Heart left ventricle (tissue), 16 donors: ENCODE measurements at places on chromosomes 1 and 21. TPM values are rescaled to one million over a fixed set of nuclear protein-coding genes. Genes with fewer than 3 reads are reported as not detected.

DNA sequence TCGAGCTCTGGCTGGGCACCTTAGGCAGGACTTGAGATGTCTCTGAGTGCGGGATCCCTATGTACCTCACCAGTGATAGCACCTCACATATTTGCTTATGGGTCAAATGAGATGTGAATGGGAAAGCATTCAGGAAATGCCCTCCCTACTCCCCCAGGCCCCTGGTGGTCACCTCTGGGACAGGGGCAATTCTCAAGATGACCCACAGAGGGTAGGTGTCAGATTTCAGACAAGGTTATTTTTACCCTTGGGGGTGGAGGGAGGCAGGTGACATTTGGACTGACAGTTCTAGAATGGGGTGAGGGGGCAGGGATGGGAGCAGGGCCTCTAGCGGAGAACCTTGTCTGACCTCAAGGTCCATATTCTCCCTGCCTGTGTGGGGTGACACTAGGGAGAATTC, 27.1 kb downstream of the ACOT11 start:
- peaks cover 67% of the 10 kb centered on the region for H3K4me1 ChIP-seq
- no peaks in the 10 kb centered on the region for H3K36me3 ChIP-seq
- H3K4me3 ChIP-seq, result no peak overlapping the region
- H3K27me3 ChIP-seq, result no peaks in the 10 kb centered on the region

GRCh38 chr1:2356401-2356800, 35.0 kb downstream of the MORN1 start:
- H3K36me3 ChIP-seq, result no peaks in the 10 kb centered on the region
- peaks cover 8% of the 10 kb centered on the region for H3K4me1 ChIP-seq
- no peak overlapping the region for H3K27ac ChIP-seq
- no peak overlapping the region for H3K4me3 ChIP-seq
- H3K27me3 ChIP-seq, result no peaks in the 10 kb centered on the region

- no peak for DNase-seq
- H3K36me3 ChIP-seq, result no peaks in the 10 kb centered on the region
- H3K4me1 ChIP-seq, result peaks cover 90% of the 10 kb centered on the region
- H3K27ac ChIP-seq, result peak overlapping the region; percentile 69
- H3K4me3 ChIP-seq, result no peak overlapping the region
Observed at GRCh38 chr1:183040547-183040971, 17.3 kb downstream of the LAMC1 start.

GRCh38 chr21:45405271-45405818, 380 bp downstream of the COL18A1 start:
- H3K4me1 ChIP-seq, result peaks cover 63% of the 10 kb centered on the region
- no peaks in the 10 kb centered on the region for H3K36me3 ChIP-seq
- H3K27ac ChIP-seq, result peak overlapping the region; percentile 74
- H3K27me3 ChIP-seq, result peaks cover 24% of the 10 kb centered on the region
- peak overlapping the region; percentile 83 for H3K4me3 ChIP-seq

DNA sequence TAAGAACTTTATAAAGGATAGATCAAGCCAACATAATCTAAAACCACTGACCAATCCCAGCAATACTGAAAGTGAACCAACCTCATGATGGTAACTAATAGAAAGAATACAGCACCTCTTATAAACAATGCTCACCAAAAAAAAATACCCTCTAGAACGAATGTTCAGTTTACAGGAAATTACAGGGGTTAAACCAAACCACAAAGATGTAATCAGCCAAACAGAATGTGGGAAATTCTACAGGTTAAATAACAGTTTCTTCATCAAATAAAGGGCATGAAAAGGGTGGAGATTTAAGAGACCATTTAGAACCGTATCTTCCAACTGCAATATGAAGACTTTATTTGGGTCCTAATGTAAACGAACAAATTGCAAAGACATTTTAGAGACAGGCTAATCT, 30.4 kb downstream of the ARID4B start:
- no peak overlapping the region for H3K27ac ChIP-seq
- H3K4me3 ChIP-seq, result no peak overlapping the region
- DNase-seq, result no peak
- peaks cover 36% of the 10 kb centered on the region for H3K4me1 ChIP-seq
- no peaks in the 10 kb centered on the region for H3K36me3 ChIP-seq

DNA sequence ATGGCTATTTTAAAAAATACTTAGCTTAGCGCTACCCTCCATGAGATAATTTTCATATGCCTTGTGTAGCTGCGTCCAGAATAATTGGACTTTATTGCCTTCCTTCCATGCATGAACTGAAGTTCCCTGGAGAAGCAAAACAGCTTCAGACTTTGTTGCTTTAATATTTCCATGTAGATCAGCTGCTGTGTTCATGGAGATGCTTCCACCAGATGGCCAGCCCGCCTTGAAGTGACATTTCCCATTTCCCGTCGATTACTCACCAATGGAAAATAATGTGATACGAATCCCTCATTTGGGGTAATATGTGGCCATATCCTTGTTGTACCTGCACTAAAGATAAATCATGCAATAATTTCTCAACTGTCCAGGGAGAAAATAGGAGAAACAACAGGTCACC, 47.4 kb upstream of the CLDN14 start:
- no peaks in the 10 kb centered on the region for H3K36me3 ChIP-seq
- H3K27me3 ChIP-seq, result no peaks in the 10 kb centered on the region
- H3K4me1 ChIP-seq, result no peaks in the 10 kb centered on the region
- H3K4me3 ChIP-seq, result no peak overlapping the region
- H3K27ac ChIP-seq, result no peak overlapping the region
- no peak for DNase-seq

- DNase-seq, result no peak
- H3K4me3 ChIP-seq, result no peak overlapping the region
- no peaks in the 10 kb centered on the region for H3K27me3 ChIP-seq
- H3K4me1 ChIP-seq, result no peaks in the 10 kb centered on the region
- H3K27ac ChIP-seq, result no peak overlapping the region
Observed at GRCh38 chr1:212553676-212554075, 54.9 kb upstream of the ATF3 start.

GRCh38 chr1:148315071-148315811, 163.2 kb upstream of the NBPF11 start:
- H3K27me3 ChIP-seq, result peaks cover 5% of the 10 kb centered on the region
- H3K27ac ChIP-seq, result no peak overlapping the region
- DNase-seq, result no peak
- no peaks in the 10 kb centered on the region for H3K4me1 ChIP-seq
- H3K4me3 ChIP-seq, result no peak overlapping the region
- no peaks in the 10 kb centered on the region for H3K36me3 ChIP-seq

DNA sequence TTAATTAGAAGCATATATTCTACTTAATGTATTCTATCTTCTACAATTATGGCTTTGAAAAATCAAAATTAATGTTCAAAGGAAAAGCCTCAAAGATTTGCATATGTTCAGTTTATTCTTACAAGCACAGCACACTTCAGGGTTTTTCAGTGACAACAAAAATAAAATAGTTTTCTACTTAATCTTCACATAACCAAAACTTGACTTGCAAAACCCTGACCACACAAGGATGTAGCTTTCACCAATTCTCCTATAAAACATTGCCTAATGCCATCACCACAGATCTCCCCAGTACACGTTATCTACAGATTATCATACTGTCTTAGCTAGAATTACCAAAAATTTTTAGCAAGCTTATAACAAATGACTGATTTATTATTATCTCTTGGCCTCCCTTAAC, 23.3 kb downstream of the LPAR3 start:
- H3K36me3 ChIP-seq, result no peaks in the 10 kb centered on the region
- no peaks in the 10 kb centered on the region for H3K27me3 ChIP-seq

GRCh38 chr1:119506941-119507340, at the start of gene HSD3B1:
Gene HSD3B1, plus strand, starts transcription at chr1:119507210. Its CDS starts 267 bp downstream, at chr1:119507477.
- DNase-seq, result no peak
- H3K4me1 ChIP-seq, result no peaks in the 10 kb centered on the region
- H3K27me3 ChIP-seq, result no peaks in the 10 kb centered on the region

GRCh38 chr1:116360429-116361173, 12.4 kb upstream of the ATP1A1 start:
- peaks cover 7% of the 10 kb centered on the region for H3K4me1 ChIP-seq
- no peak for DNase-seq
- no peaks in the 10 kb centered on the region for H3K36me3 ChIP-seq
- no peak overlapping the region for H3K27ac ChIP-seq
- H3K27me3 ChIP-seq, result no peaks in the 10 kb centered on the region

DNA sequence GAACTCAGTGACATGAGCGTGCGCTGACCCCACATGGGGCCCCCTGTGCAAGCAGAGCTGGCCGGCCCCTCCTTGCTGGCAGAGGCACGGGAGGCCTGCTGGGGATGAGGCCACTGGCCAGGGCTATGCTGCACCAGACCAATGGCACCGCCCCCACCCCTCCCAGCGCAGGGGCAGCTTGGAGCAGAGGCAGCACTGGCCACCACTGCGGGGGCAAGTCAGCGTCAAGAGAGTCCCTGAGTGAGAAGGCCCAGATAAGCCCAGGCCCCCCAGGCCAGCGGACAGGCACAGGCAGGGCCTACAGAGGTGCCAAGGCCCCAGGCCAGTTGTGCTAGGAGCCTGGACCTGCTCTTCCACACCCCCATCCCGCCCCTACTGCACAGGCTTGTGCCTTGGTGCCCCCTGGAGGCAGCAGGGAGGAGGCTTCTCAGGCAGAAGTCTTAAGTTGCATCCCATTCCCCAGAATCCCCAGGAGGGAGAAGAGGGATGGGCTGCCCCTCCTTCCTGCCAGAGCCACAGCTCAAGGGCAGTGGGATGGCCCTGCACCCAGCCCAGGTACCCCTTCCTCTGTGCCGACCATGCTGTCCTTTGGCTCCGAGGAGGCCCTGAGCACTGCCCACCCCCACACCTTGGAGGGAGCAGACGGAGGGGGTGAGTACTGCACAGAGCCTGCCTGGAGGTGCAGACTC, 35.8 kb downstream of the EPHX1 start:
- H3K4me3 ChIP-seq, result no peak overlapping the region
- peak; percentile 80 for DNase-seq
- no peaks in the 10 kb centered on the region for H3K27me3 ChIP-seq
- H3K4me1 ChIP-seq, result peaks cover 26% of the 10 kb centered on the region
- no peak overlapping the region for H3K27ac ChIP-seq

DNA sequence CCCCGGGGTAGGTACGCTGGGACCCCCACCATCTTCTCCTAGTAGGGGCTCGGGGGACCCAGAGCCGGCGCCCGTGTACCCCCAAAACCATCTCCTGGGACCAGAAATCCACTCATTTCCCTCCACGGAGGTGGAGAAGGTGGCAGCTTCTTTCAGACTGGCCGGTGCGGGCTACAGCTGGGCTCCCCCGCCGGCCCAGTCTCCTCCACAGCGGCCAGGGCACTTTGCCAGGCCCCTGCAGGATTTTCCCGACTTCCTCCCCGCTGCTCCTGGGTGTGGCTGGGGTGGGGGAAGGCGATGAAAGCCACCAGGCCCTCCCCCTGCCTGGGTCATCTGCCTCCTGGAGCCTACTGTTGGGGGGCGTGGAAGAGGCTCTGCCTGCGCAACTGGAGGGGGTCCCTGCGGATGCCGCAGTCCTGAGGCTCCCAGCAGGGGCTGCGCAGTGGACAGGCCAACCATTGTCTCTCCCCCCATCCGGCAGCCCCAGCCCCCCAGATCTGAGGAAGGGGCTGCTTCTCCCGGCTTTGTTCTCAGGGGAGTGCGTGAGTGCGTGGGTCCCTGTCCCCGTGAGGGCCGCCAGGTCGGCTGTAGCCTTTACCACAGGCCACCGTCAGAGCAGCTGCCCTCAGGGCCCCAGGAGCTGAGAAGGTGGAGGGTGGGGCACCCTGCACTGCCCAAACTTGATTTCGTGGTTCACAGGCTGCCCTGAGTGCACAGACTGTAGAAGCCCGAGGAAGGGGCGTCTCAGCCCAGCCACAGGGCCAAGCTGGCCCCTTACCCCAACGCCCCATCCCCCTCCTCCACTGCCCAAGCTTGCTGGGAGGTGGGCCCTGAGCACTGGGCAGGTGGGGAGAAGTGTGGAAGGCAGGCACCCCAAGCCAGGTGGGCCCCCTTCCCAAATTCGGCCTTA, 1.3 kb downstream of the AGRN start:
- peak overlapping the region; percentile 96 for H3K27ac ChIP-seq
- no peaks in the 10 kb centered on the region for H3K36me3 ChIP-seq
- peak; percentile 85 for DNase-seq
- peaks cover 37% of the 10 kb centered on the region for H3K4me1 ChIP-seq
- peak overlapping the region; percentile 89 for H3K4me3 ChIP-seq

DNA sequence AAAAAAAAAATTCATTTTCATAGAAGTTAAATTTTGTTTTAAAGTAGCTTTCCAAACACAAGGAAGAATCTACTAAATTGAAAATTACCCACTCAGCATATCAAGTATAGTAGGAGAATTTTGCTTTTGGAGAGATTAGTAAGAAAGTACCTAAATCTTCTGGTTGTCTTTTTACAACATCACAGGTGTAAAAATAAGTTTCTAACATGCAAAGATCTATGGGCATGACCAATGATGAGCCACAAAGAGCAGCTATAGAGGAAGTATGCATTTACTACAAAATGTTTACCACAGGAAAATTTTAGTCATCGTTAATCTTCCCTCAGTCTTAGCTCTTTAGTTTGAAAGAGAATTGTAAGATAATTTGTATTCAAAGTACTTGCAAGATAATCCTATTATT, 28.1 kb downstream of the ANGPTL3 start:
- H3K36me3 ChIP-seq, result no peaks in the 10 kb centered on the region
- H3K27ac ChIP-seq, result no peak overlapping the region
- no peaks in the 10 kb centered on the region for H3K27me3 ChIP-seq
- H3K4me3 ChIP-seq, result no peak overlapping the region
- no peaks in the 10 kb centered on the region for H3K4me1 ChIP-seq

- H3K36me3 ChIP-seq, result no peaks in the 10 kb centered on the region
- H3K27me3 ChIP-seq, result no peaks in the 10 kb centered on the region
- DNase-seq, result no peak
- no peak overlapping the region for H3K4me3 ChIP-seq
- H3K4me1 ChIP-seq, result no peaks in the 10 kb centered on the region
Observed at GRCh38 chr1:194331758-194332157, 1145.3 kb upstream of the B3GALT2 start.

GRCh38 chr1:183473217-183473536, 878 bp downstream of the SMG7 start:
- peak overlapping the region; percentile 95 for H3K27ac ChIP-seq
- peak overlapping the region; percentile 90 for H3K4me3 ChIP-seq
- DNase-seq, result no peak
- H3K4me1 ChIP-seq, result peaks cover 53% of the 10 kb centered on the region

DNA sequence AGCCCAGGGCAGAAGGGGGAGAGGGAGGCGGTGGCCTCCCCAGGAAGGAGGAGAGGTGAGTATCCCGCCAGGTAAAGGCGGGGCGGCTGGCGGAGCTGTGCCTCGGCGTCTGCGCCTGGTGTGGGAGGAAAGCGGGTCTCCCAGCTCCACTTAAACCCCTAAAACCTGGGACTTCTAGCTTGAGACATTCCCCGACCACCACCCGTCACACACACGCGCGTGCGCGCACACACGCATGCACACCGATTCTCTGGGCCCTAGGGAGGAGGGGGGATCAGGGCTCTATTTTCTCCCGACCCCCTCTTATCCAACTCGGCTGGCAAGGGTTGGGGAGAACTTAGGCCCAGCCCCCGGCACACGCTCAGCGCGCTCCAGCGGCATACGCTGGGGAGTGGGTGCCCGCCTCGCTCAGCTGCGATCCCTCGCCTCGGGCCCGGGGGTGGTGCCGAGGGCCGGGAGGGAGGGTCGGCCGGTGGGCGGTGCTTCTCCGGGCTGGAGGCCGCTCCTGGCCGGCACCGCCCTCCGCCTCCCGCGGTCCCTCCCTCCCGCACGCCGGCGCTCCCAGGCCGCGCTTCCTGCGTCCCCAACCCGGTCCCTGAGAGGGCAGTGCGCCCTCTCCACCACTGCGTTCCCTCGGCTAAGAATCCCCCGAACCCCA, at the start of gene TMEM51:
Gene TMEM51 (plus strand): TSS at position 564 of the 658 bp plus-strand sequence. CDS start 61,341 bp downstream, outside the sequence.
- H3K27me3 ChIP-seq, result no peaks in the 10 kb centered on the region
- H3K36me3 ChIP-seq, result no peaks in the 10 kb centered on the region
- peak within 1 kb of the TSS; percentile 7 for H3K27ac ChIP-seq
- H3K4me1 ChIP-seq, result peaks cover 11% of the 10 kb centered on the region
- H3K4me3 ChIP-seq, result peak within 1 kb of the TSS; percentile 82

The PGLYRP4 gene
- polyA plus RNA-seq, result not detected

The A3GALT2 gene
- not detected for polyA plus RNA-seq

The CLCA1 gene
- not detected for polyA plus RNA-seq

The RBP7 gene
- 43.8 TPM for polyA plus RNA-seq

The SPATA21 gene
- polyA plus RNA-seq, result 0.06 TPM

The LCK gene
- polyA plus RNA-seq, result 0.34 TPM

The BARHL2 gene
- not detected for polyA plus RNA-seq

The CFAP107 gene
- not detected for polyA plus RNA-seq

The BLZF1 gene
- 18.0 TPM for polyA plus RNA-seq

The DCLRE1B gene
- polyA plus RNA-seq, result 2.8 TPM
